ENCODE measurements at places on chromosomes 2 and 18. TPM values are rescaled to one million over a fixed set of nuclear protein-coding genes. Genes with fewer than 3 reads are reported as not detected.

- DNase-seq: no peak
Measured at GRCh38 chr2:227428731-227429285, 41.1 kb upstream of the SCYGR1 start.

- DNase-seq: no peak
Measured at GRCh38 chr2:111912547-111912946, 14.1 kb downstream of the MERTK start.

- DNase-seq: no peak
Measured at GRCh38 chr2:84697895-84698294, 181.6 kb downstream of the DNAH6 start.

SLC30A3 gene
- not detected for total RNA-seq

IMMT gene
- total RNA-seq: 55.1 TPM

LGALSL gene
- 49.4 TPM for total RNA-seq

All from esophagus squamous epithelium (tissue), 5 donors.